ENCODE measurements at places on chromosomes 5 and 9. TPM values are rescaled to one million over a fixed set of nuclear protein-coding genes. Genes with fewer than 3 reads are reported as not detected.

ANKRD20A1 gene
- 0.97 TPM for total RNA-seq

OSTF1 gene
- total RNA-seq = 32.3 TPM

TOR4A gene
- 1.3 TPM for total RNA-seq

PRR7 gene
- 28.6 TPM for total RNA-seq

ANKRD31 gene
- total RNA-seq = 0.33 TPM

IGIP gene
- total RNA-seq = 2.1 TPM

CETN3 gene
- 26.0 TPM for total RNA-seq

INSL6 gene
- total RNA-seq = not detected

GRCh38 chr9:129834489-129835127, 467 bp downstream of the C9orf78 start:
- no peak for DNase-seq

DNA sequence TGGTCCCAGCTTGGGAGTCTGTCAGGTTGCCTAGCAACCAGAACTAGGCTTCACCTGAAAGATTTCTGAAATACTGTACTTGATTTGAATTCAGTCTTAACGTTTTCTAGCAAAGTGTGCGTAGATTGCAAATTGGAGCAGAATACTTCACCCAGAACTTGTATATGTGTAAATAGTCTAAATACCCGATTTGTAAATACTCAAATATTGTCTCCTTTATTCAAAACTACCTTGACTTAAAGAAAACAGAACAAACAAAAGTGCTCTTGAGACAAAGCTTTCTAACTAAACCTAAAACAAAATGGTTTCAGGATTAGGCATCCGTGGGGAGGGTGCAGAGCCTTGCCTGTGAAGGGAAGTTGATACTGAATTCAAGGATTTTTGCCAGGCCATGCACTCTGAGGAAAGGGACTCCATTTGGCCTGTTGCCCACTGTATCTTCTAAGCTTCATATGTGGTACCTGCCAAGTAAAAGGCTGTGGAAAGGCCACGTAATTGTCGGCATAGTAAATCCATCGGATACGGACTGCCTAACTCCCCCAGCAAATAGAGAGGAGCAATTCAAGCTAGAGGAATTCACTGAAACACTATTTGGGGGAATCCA, 744 bp upstream of the HMGCS1 start:
- peak; percentile 23 for DNase-seq

DNA sequence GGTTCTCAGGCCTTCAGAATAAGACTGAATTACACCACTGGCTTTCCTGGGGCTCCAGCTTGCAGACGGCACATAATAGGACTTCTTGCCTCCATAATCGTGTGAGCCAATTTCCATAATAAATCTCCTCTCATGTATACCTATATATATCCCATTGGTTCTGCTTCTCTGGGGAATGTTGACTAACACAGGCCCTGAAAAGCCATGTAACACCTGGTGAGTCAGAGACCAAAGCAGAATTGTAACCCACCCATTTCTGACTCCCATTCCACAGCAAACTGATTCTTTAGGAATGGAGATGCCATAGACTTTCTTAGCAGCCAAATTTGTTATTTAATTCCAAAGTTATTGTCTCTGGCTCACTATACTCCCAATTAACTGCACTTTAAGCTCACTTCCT, 85.4 kb upstream of the AGXT2 start:
- no peak for DNase-seq

GRCh38 chr5:171424726-171425125, 5.3 kb downstream of the FGF18 start:
- no peak for DNase-seq

DNA sequence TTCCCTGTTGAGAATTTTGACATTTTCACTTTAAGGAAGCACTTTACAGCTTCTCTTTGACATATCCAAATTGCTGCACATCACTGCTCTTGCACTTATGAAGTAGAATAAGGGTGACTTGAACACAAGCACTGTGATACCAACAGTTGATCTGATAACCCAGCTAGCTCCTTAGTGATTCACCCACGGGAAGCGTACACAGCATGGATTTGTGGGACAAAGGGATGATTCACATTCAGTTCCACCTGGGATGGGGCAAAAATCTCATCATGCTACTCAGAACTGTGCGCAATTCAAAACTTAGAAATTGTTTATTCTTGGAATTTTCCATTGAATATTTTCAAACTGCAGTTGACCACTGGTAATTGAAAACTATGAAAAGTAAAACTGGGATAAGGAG, 1565.5 kb upstream of the CDH9 start:
- DNase-seq = no peak

DNA sequence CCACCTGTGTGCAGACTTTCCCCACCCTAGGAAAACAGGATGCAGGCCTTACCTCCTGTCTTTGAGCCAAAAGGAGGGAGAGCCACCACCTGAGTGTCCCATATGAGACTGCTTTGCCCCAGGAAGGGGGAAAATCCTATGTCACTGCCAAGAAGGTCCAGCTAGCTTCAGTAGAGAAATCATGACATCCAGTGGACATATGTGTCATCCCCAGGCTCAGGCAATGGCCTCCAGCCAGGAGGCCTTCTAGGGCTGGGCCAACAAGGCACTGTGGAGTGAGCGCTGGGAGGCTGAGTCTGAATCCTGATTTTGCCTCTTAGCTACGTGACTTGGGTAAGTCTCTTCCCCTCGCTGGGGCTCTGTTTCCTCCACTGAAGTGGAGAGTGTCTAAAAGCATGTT, 60.2 kb downstream of the SMIM23 start:
- DNase-seq = no peak

GRCh38 chr9:10863476-10863875, 250.7 kb upstream of the PTPRD start:
- no peak for DNase-seq

DNA sequence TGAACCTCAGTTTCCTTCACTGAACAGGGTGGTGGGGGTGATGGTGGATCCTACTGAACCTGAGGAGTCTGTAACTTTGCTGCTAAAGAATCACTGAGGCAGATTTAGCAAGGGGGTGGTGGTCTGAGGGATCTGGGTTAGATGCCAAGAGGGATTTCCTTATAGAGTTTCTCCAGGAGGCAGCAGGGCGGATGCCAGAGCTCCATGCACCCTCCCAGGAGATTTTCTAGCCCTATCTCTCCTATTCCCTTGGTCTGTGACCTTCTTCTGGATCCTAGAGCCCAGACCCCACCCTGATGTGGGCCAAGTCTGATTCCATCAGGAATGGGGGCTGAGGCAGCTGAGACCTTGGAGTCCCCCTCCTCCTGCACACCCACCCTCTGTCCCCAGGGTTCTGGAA, 6.0 kb downstream of the PTGS1 start:
- DNase-seq = no peak

DNA sequence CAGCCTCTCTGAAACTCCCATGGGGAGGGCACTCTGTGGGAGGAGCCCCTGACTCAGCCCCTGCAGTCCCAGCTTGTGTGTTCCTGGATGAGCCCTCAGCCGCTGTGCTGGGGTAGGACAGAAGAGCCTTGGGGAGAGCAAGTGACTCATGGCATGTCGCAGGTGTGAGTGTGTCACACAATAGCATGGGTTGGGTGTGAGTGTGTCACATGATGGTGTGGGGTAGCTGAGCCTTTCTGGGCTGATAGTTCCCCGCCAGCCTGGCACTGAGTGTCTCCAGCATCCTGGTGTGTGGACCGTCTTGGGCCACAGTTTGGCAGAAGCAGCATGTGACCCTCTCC, 83.4 kb downstream of the PHF2 start:
- no peak for DNase-seq

- DNase-seq = no peak
Measured at GRCh38 chr9:84699984-84700383, 30.5 kb downstream of the NTRK2 start.

DNA sequence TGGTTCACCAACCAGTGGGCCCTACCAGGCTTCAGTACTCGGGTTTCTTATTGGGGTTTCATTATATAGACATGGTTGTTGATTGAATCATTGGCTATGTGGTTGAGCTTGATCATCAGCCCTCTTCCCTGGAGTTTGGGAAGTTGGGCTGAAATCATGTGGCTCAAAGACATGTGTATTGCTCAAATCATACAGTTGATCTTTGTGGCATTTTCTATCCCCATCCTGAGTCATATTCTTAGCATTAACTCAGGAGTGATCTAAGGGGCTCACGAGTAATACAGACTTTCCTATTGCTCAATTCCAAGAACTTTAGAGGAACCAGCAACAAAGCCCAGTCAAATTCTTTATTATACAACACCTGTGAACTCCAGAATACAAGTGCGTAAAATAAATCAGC, 66.2 kb downstream of the SMC5 start:
- no peak for DNase-seq

GRCh38 chr9:4012441-4012840, 287.4 kb downstream of the GLIS3 start:
- DNase-seq = no peak

DNA sequence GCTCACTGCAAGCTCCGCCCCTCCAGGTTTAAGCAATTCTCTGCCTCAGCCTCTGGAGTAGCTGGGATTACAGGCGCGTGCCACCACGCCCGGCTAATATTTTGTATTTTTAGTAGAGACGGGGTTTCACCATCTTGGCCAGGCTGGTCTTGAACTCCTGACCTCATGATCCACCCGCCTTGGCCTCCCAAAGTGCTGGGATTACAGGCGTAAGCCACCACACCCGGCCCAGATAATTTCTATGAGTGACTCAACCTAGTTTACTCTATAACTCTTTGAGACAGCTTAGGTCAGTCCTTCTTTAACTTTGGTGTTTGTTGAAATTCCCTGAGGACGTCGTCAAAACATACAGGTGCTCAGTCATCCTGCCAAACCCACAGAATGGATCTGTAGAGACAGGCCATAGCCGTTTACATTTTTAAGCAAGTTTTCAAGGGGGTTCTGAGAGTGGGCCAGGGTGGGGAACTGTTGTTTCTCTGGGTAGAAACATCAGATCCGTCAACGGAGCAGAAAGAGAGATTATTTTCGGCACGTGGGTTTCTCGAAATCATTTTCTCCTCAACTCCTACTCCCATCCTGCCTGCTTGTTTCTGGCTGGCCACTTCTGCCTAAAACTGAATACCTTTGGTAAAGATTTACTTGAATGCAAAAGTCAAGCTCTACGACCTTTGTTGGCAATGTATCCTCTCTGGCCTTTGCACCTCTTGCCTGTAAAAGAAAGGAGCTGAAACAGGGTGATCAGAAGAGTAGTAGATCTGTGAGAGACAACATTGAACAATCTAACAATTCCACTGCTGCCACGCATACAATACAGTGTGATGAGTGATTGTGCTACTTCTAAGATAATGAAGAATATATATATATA, 6.0 kb upstream of the BOD1 start:
- DNase-seq = no peak

DNA sequence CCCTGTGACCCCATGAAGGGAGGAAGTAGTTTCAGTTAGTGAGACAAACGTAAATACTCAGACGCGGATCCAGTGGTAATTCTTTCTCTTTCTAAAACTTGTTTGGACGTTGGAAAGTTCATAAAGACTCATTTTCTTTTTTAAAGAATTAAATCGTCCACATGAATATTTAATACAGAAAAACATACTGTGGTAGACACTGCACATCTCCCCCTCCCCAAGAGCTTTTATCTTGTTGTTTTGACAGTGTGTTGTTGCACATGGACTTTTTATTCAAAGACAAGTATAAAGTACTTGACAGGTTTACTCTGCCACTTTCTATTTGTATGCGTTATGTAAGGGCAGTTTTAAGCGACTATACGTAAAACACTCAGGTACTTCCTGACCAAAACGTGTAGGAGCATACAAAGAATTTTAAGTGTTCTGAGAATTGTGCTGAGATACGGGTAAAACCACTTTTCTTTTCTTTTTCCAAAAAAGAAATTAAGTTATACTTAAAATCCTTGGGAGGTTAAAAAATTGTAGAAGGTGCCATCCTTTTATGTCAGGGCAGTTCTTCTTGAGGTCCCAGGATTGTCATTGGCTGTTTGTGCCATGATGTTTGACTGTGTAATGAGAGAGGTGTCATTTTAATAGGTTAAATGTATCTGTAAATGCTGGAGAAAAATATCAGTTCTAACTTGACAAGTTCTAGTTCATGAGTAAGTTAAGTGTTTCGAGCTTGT, 1.3 kb downstream of the NIPBL start:
- DNase-seq = peak; percentile 39

DNA sequence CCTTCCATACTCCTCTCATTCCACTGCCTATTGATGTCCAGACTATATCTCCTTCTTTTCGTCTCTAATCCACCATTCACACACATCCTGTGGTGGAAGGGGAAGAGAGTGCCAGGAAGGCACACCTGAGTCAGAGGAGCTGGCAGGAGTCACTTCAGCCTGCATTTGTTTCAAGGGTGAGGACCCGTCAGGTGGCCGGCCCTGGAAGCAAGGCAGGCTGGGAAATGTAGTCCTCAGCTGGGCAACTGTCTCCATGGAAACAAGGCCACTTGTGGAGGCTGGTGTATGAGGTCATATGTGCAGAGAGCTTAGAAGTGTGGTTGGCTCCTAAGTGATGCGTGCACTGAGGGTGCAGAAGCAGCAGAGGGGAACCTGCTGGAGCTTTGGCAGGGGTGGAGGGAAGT, 278.4 kb downstream of the NSG2 start:
- peak; percentile 89 for DNase-seq

DNA sequence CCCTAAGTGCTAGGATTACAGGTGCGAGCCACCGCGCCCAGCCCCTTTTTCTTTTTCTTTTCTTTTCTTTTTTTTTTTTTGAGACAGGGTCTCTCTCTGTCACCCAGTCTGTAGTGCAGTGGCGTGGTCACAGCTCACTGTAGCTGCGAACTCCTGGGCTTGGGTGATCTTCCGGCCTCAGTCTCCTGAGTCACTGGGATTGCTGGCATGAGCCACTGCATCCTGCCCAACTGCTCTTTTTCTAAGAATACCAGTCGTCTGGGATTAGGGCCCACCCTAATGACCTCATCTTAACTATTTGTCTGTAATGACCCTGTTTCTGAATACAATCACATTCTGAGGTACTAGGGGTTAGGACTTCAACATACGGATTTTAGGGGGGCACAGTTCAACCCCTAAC, 34.1 kb upstream of the NANS start:
- DNase-seq = no peak

DNA sequence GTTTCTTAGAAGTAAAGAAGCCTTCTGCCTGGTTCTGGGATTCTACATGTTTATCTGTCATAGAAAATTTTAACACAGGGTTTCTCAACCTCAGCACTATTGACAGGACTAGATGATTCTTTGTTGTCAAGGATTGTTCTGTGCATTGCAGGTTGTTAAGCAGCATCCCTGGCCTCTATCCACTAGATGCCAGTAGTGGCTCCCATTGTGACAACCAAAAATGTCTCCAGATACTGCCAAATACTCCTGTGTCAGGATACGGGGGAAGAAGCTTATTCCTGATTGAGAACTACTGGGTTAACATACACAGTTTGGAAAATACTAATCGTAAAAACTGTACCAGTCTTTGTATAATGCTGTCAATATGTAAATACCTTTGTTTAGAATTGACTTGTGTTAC, 167.1 kb downstream of the NIPBL start:
- no peak for DNase-seq

- no peak for DNase-seq
Measured at GRCh38 chr9:115018547-115019435, 88.4 kb upstream of the TNFSF8 start.

GRCh38 chr5:94850960-94851359, 232.5 kb downstream of the SLF1 start:
- DNase-seq = no peak

DNA sequence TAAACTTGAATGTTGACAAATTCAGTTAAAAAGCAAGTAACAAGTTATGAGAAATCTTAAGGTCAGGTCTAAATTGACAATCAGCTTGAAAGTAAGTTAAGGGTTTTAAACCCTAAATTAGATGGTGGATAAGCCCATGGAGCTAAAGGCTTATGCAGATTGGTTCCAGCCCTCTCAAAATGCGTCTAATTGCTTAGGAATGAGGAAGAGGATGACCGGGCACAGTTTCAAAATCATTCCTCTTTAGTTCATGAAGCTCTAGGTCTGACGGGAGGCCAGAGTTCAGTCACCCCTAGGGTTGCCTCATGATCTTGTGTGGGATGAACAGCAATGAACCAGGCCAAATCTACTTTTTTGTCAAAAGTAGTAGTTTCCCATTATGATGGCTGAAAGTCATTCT, 75.4 kb downstream of the SLC38A9 start:
- no peak for DNase-seq
